Naive thymus-derived CD8-positive, alpha-beta T cell (primary cell): ENCODE measurements at places on chromosomes 12 and 14. TPM values are rescaled to one million over a fixed set of nuclear protein-coding genes. Genes with fewer than 3 reads are reported as not detected.

MUCL1 gene
- polyA plus RNA-seq = not detected

CYP27B1 gene
- not detected for polyA plus RNA-seq

KRT78 gene
- not detected for polyA plus RNA-seq

MSI1 gene
- not detected for polyA plus RNA-seq

MBD6 gene
- 2.5 TPM for polyA plus RNA-seq

ZFC3H1 gene
- polyA plus RNA-seq = 19.1 TPM

DIO2 gene
- polyA plus RNA-seq = not detected

KITLG gene
- polyA plus RNA-seq = not detected

B3GNT4 gene
- polyA plus RNA-seq = 0.12 TPM

DBX2 gene
- polyA plus RNA-seq = not detected

KLRB1 gene
- 0.58 TPM for polyA plus RNA-seq

RNU4-1 gene
- polyA plus RNA-seq = not detected

BBOF1 gene
- polyA plus RNA-seq = 9.4 TPM

SIX6 gene
- polyA plus RNA-seq = not detected

NTS gene
- not detected for polyA plus RNA-seq

EGLN3 gene
- polyA plus RNA-seq = 1.3 TPM

HCAR2 gene
- polyA plus RNA-seq = not detected

TSPAN9 gene
- not detected for polyA plus RNA-seq
